ENCODE measurements at places on chromosomes 7 and 10.
A peak's percentile ranks its signal among the peaks of the same experiment; 100 is the strongest.

DNA sequence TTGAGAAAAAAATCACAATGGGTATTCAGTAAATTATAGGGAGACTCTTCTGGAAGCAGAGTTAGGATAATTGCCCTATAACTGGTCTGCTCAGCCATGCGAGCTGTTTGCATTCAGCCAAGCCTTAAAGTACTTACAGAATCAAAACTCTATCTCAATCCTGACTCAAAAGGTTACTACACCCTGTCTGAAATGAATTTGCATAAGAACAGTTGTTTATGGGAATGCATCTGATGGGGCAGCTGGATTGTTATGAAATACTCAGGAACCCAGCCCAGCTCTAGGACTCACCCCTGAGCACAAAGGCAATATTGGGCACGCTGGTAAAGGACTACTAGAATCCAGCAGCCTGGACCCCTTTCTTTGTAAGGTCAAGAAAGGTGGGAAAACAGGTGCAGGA, 38.8 kb downstream of the AKR1B15 start:
- no peaks in the 10 kb centered on the region for H3K36me3 ChIP-seq
- no peak overlapping the region for H3K27ac ChIP-seq
- H3K4me3 ChIP-seq, result no peak overlapping the region
- no peak for DNase-seq
- H3K4me1 ChIP-seq, result no peaks in the 10 kb centered on the region

DNA sequence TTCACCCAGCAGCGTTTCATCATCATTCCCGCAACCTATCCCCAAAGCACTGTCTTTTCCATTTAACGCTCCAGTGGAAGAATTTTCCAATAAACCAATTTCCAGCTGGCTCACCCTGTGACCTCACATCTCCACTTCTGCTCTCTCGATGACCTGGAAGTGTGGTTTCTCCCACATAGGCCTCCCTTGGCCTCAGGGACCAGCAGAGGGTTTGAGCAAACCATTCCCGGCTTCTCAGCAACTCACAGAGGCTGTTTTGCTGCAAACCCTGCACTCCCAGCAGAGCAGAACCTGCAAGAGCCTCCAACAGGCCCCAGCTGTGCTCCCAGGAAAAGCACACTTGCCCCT, 523.0 kb upstream of the FOXK1 start:
- H3K36me3 ChIP-seq, result no peaks in the 10 kb centered on the region
- no peak overlapping the region for H3K27ac ChIP-seq
- no peak for DNase-seq

DNA sequence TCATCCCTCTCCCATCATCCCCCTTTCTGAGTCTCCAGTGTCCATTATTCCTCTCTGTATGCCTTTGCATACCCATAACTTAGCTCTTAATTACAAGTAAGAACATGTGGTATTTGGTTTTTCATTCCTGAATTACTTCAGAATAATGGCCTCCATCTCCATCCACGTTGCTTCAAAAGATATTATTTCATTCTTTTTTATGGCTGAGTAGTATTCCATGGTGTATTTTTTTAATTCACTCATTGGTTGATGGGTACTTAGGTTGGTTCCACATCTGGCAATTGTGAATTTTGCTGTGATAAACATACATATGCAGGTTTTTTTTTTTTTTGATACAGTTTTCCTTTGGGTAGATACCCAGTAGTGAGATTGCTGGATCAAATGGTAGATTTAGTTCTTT, 40.4 kb downstream of the CCSER2 start:
- no peak for DNase-seq
- peaks cover 53% of the 10 kb centered on the region for H3K4me1 ChIP-seq
- H3K4me3 ChIP-seq, result no peak overlapping the region
- H3K27ac ChIP-seq, result no peak overlapping the region
- H3K27me3 ChIP-seq, result no peaks in the 10 kb centered on the region

- H3K4me1 ChIP-seq, result peaks cover 38% of the 10 kb centered on the region
- H3K36me3 ChIP-seq, result peaks cover 35% of the 10 kb centered on the region
- DNase-seq, result no peak
- H3K27ac ChIP-seq, result peak overlapping the region; percentile 80
Observed at GRCh38 chr7:148772297-148773089, 73.8 kb downstream of the CUL1 start.

- no peak overlapping the region for H3K27ac ChIP-seq
- peak overlapping the region; percentile 94 for H3K4me3 ChIP-seq
Observed at GRCh38 chr10:92291616-92291865, 574 bp downstream of the MARCHF5 start.

DNA sequence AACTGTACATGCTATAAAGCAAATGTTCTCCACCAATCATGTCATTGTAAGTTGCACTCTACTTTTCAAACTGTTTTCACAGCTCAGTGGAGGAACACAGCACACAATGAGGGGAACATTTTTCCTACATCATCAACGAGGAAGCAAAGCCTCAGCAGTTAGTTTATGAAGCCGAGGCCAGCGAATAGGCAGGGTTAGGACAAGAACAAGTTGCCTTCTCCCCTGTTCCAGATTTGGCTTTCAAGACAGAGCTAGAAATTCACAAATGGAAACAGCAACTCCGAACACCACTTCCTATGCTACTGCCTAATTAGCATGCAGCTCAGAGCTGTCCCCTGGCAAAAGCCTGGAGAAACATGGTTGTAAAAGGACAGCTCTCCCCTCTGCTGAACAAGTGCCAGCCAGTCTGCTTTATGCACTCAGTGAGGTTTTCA, 19.8 kb downstream of the ITGB8 start:
- H3K27me3 ChIP-seq, result no peaks in the 10 kb centered on the region
- H3K36me3 ChIP-seq, result peaks cover 4% of the 10 kb centered on the region

DNA sequence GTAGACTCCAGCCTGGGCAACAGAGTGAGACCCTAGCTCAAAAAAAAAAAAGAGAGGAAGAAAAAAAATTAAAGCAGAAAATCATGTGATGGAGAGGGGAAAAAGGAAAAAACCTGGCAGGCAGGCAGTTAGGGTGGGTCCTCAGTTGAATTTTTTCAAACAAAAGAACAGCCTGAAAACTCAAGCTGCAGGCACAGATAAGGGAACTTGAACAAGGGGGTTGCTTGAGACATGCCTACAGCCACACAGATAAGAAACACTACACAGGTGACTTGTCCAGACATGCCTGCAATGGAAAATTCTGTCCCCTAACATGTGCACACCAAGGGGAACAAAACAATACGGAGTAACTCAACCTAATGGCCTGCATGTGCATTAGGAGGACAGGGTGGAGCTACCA, 19.2 kb downstream of the VIM start:
- no peaks in the 10 kb centered on the region for H3K27me3 ChIP-seq
- no peaks in the 10 kb centered on the region for H3K36me3 ChIP-seq
- no peak overlapping the region for H3K4me3 ChIP-seq

DNA sequence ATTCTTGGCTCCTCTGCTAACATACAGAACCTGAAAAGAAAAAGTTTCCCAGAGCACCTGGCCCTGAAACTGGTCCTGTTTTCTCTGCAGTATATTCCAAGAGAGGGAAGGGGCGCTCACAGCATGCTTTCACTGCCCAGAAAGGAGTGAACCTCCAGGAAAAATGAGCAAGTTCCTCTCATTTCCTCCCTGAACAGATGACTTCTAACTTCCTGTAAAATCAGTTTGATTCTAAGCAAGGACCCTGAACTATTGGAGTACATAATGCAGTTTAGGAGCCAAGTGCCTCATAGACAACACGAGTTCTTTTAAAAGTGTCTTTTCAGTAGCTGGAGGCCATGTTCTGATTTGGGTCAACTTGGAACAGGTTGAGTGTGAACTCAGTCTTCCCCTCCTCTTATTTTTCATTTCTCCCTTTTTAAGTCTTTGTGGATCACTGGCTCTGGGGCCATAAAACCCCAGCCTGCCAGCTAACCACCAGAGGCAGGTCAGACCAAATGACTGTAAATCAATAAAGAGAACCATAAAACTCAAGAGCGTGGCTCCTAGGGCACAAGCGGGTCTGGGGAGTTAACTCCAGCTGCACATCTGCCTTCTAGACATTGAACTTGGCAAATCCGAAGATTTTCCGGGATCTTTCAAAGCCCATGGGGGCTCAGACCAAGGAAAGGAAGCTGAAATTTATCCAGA, 5.9 kb upstream of the LRRC18 start:
- no peaks in the 10 kb centered on the region for H3K4me1 ChIP-seq
- DNase-seq, result no peak
- no peak overlapping the region for H3K4me3 ChIP-seq

DNA sequence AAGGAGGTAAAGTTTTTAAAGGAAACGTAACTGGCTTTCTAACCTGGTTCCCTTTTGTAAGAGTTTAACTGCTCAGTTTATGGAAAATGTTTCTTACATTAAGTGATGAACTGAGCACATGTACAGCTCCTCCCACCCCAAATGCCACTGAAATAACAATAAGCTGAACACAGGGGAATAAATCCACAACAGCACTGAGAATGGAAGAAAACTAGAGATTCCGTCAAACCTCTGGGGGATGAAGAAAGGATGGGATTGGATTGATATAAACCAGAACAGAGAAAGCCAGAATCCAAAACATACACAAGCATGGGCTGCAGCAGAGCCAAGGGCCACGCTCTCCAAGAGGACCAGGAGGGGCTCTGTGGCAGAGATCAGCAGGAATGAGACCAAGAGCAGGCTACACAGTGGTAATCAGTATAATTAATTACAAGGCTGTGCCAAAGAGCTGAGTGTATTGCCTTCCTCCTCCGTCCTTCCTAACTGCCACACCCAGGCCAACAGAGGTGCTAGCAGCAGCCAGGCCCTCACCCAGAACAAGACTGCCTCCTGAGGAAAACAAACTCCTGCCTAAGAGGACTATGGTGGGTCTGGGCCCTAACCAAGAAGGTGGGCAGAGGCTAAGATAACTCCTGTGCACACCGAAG, 73.9 kb downstream of the KIAA1549 start:
- H3K27me3 ChIP-seq, result peaks cover 80% of the 10 kb centered on the region
- no peak overlapping the region for H3K27ac ChIP-seq
- peaks cover 4% of the 10 kb centered on the region for H3K36me3 ChIP-seq
- H3K4me1 ChIP-seq, result peaks cover 15% of the 10 kb centered on the region
- no peak for DNase-seq

GRCh38 chr10:123151737-123152135, 2.5 kb upstream of the BUB3 start:
- H3K27ac ChIP-seq, result no peak overlapping the region
- H3K4me3 ChIP-seq, result no peak overlapping the region
- no peak for DNase-seq
- peaks cover 43% of the 10 kb centered on the region for H3K4me1 ChIP-seq

DNA sequence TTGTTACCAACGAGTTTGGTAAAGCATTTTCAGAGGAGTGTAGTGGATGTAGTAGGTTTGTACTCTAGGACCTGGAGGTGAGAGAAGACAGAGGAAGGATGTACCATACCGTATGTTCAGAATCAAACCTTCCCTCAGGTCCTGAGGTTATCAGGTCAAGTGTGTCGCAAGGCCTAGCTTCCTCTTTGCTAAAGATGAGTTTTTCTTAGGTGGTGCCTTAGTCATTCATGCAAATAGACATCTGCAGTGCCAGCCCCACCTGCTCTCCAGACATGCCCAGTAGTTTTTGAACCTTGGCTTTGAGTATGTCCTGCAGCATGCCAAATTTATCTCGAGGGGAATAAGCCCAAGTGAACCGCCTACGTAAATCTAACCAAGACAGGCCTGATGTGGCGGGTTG, 71.3 kb downstream of the HDAC9 start:
- no peaks in the 10 kb centered on the region for H3K36me3 ChIP-seq
- DNase-seq, result no peak
- no peak overlapping the region for H3K27ac ChIP-seq
- H3K27me3 ChIP-seq, result no peaks in the 10 kb centered on the region

GRCh38 chr10:69844698-69845097, 43.0 kb downstream of the COL13A1 start:
- peaks cover 84% of the 10 kb centered on the region for H3K27me3 ChIP-seq
- no peak overlapping the region for H3K27ac ChIP-seq
- no peaks in the 10 kb centered on the region for H3K4me1 ChIP-seq
- no peak overlapping the region for H3K4me3 ChIP-seq

DNA sequence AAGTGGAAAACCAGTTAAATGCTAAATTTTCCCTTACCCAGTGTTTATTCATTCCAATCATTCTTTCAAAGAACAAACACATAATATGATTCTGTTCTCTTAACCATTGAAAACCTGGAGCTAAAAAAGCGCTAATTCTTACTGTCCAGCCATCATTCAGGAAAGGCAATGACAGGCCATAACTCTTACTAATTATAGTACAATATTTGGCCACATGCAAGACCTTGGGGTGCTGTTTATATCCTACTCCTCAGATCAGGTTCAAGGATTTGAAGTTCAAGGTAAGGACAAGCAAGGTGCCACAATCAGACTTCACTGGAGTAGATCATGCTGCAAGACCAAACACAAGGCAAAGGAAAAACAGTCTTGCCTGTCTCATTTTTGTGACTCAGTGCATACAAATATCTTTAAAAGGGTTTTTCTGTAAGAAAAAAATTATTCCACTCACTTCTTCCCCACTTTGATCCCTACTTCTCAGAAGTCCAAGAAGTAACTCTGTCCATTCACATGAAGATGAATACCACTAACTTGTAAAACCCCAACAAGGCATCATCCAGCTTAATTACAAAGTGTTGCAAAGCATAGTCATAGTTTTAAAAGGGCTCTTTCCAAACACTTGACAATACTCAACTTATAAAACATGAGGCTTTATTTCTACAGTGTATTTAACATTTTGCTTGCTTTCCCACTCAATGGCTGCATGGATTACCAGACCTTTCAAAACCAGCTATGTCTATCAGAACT, 153.0 kb downstream of the DOCK4 start:
- no peaks in the 10 kb centered on the region for H3K36me3 ChIP-seq
- no peaks in the 10 kb centered on the region for H3K4me1 ChIP-seq
- H3K27me3 ChIP-seq, result no peaks in the 10 kb centered on the region
- H3K27ac ChIP-seq, result no peak overlapping the region
- H3K4me3 ChIP-seq, result no peak overlapping the region
- no peak for DNase-seq

DNA sequence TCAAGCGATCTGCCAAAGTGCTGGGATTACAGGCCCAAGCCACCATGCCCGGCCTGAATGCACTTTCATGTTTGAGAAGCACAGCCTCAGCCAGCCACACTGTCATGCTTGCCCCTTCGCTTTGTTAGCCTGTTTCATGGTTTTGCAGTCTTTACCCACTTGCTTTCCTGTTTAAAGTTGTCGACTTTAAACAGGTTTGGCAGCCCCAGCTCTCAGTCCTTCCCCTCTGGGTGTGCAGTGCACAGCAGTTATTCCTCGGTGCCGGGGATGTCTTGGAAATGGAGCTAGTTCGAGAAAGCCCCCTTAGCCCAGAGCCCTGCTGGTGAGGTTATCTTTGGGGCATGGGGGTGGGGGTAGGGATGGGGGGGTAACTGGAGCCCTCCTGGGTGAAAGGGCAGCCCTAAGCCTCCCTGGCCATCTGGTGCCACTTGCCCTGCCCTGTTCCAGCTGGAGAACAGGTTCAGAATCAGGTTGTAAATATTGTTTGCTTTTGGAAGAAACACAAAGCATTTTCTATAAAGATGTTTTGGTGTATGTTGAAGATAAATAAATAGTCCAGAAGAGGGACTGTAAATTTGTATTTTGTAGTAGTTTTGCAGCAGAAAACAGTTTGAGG, 14.8 kb downstream of the TSPAN14 start:
- H3K4me3 ChIP-seq, result peak overlapping the region; percentile 73
- no peak for DNase-seq
- peak overlapping the region; percentile 92 for H3K27ac ChIP-seq
- H3K4me1 ChIP-seq, result peaks cover 93% of the 10 kb centered on the region
